ENCODE measurements at places on chromosomes 13 and 19. TPM values are rescaled to one million over a fixed set of nuclear protein-coding genes. Genes with fewer than 3 reads are reported as not detected.
A peak's percentile ranks its signal among the peaks of the same experiment; 100 is the strongest.

DNA sequence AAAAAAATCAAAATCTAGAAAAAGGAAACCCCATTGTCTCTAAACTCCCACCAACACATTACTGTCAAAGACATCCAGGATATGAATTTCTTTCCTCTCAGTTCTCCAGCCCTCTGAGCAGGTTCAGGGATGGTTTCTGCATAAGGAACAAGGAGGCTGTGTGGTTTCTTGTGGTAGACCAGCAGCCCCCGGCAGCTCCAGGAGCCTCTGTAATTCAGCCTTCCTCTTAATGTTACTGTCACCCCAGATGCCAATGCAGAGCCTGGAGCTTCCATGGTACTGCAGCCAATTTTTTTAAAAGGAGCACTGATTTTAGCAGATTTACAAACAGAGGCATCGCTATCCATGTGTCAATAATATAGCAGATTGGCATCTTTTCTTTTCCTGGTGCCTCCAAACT is 100.6 kb upstream of the FAM216B start:
- DNase-seq = peak; percentile 39

GRCh38 chr13:38321654-38322053 is 28.0 kb upstream of the UFM1 start:
- DNase-seq = no peak

NAPSA gene
- 1,838 TPM for total RNA-seq

ANKRD24 gene
- 1.5 TPM for total RNA-seq

DNA sequence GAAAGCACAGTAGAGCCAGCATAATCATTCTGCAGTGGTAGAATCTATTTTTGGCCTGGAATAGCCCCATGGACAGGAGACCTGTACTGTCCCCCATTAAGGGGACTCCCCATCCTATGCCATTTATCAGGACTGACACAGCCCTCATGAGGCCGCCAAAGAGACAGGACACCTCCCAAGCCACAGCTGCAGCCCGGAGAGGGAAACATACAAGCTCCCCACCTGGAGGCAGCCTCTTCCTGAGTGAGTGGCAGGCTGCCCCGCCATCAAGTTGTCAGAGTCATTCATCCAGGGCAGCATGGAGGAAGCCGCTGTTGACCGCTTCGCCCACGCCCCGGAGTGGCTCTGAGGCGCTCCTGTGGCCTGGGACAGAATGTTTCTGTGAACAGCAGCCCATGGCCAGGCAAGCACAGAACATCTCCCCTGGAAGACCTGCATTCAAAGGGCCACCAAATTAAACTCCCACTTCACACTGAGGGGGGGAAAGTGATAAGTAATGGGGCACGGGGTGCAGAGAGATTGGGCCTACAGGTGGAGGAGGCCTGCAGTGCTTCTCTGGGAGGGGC is 111.3 kb downstream of the ZDHHC20 start:
- DNase-seq = no peak

GRCh38 chr19:1271528-1272422 is 2.6 kb downstream of the CIRBP start:
- no peak for DNase-seq

TIMM44 gene
- 38.4 TPM for total RNA-seq

FAM83E gene
- 22.2 TPM for total RNA-seq

GRCh38 chr19:5504114-5504513 is 48.9 kb downstream of the ZNRF4 start:
- DNase-seq = no peak

C1QTNF9B gene
- not detected for total RNA-seq
